Myocyte (in vitro differentiated cells): ENCODE measurements at places on chromosomes 16 and 17. TPM values are rescaled to one million over a fixed set of nuclear protein-coding genes. Genes with fewer than 3 reads are reported as not detected.

Gene MAZ
- total RNA-seq = 136 and 218 TPM in 2 replicates

Gene SPIRE2
- total RNA-seq = 2.3 and 2.4 TPM in 2 replicates

Gene CHRNE
- not detected in 2 replicates for total RNA-seq

Gene HASPIN
- total RNA-seq = 0.78 and 1.6 TPM in 2 replicates

Gene CRHR1
- total RNA-seq = 0.36 TPM in 1 of 2 replicates, not detected in the other

Gene RPL38
- 239 and 288 TPM in 2 replicates for total RNA-seq
